Activated naive CD8-positive, alpha-beta T cell treated with anti-CD3 and anti-CD28 coated beads, Interleukin-2, amount 50 U/mL, for 16 hours (primary cell): ENCODE measurements at places on chromosomes 7 and 10.

- no peak for DNase-seq
Measured at GRCh38 chr7:99194301-99194700, 13.6 kb downstream of the KPNA7 start.

GRCh38 chr10:97757471-97757870 is 14.3 kb downstream of the SFRP5 start:
- DNase-seq: no peak

- DNase-seq: no peak
Measured at GRCh38 chr7:126948664-126949063, 304.1 kb downstream of the GRM8 start.

GRCh38 chr10:45550903-45551786 is 121.4 kb downstream of the ZFAND4 start:
- no peak for DNase-seq

GRCh38 chr7:66921396-66921917 is 432 bp downstream of the TMEM248 start:
- no peak for DNase-seq

- DNase-seq: no peak
Measured at GRCh38 chr10:75335983-75336382, 65.6 kb downstream of the ZNF503 start.

GRCh38 chr10:89165923-89166322 is 41.2 kb downstream of the CH25H start:
- no peak for DNase-seq

DNA sequence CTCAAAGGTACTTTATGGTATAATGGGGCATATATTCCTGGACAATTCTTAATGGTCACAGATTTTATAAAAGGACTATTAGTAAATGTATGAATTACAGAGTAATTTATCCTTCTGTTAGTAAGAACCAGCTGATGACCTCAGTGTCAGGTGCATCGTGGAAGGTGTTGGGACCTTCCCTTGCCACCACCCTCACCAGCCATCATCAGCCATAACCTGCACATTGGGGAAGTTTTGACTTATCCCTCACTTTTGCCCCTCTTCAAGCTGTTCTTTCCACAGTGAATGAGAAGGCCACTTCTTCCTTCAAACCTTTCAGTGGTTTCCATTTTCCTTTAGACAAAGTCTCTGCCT is 52.2 kb downstream of the FIGNL1 start:
- DNase-seq: no peak

DNA sequence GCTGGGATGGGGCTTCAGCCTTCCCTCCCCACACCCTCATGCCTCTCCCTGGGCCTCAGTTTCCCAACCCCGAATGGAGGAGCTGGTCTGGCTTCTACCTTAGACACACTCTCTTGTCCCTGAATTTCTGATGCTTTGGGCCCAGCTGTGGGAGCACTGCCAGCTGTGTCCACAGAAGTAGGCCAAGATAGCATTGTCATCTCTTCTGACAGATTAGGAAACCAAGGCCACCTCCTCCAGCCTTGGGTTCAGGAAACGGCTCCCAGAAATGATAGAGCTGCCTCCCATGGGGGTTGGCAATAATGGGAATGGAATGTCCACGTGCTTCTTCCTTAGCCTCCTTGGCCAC is 1.3 kb downstream of the PPIF start:
- no peak for DNase-seq

DNA sequence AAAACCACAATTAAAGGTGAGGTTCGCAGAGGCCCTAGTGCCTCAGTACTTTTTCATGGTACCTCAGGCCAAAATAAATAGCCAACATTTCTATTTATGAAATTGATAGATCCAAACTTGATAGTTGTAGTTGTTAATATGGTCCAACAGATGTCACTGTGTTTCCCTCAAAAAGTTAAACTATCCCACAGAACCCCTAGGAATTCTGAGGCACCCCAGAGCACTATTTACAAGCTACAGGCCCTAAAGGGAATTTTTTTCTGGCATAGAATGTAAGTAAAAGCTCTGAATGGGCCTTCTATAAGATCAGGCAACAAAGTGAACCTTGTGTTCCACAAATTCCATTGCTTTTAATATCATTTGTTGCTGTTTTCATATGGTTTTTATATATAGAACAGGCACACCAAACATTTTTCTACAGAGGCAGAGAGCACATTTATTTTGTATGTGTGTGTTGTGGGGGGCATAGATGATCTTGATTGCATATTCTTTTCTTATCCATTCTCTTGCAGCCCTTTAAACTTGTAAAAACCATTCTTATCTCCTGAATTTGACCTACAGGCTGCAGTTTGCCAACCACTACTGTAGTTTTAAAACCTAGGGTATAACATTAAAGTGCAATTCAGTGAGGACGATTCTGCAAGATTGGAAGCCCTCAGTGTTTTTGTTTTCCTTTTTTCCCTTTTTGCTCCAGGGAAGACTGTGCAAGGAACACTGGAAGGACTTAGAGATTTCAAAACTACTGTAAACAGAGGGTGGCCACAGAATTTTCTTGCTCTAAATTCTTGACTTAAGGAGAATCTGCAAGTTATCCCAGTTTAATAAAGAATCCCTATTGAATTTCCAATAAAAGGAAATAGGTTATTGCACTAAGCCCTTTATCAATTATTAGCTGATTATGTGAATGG is 3.5 kb upstream of the ARL4A start:
- no peak for DNase-seq
